ENCODE measurements at places on chromosomes 7 and 10. TPM values are rescaled to one million over a fixed set of nuclear protein-coding genes. Genes with fewer than 3 reads are reported as not detected.
A peak's percentile ranks its signal among the peaks of the same experiment; 100 is the strongest.

DNA sequence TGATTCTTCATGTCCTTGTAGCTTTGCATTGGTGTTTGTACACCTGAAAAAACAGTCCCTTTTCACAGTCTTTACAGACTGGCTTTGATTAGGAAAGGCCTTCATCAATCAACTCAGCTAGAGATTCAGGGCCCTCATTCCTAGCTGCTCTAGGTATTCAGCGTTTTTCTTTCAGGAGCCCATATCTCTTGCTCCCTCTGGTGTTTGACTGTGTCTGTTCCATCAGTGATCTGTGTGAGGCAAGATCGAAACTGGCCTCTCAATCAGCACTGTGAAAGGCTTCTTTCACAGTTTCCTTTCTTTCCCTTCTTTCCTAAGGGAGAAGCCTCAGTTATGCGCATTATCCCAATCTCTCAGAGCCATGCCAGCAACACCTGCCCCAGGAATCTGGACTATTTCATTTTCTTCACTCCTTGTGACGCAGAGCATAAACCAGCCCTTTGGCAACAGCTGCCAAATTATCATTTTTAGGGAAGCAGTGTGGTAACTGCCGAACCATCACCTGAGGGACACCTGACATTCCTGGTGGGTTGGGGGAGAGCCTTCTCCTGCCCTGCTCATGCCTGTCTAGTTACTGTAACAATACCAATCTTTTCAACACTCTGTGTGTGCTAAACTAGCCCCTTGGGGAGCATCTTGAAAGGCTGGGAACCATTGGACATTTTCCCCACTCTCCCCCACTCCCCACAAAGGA is 75.7 kb upstream of the CCDC71L start:
- no peak for DNase-seq

DNA sequence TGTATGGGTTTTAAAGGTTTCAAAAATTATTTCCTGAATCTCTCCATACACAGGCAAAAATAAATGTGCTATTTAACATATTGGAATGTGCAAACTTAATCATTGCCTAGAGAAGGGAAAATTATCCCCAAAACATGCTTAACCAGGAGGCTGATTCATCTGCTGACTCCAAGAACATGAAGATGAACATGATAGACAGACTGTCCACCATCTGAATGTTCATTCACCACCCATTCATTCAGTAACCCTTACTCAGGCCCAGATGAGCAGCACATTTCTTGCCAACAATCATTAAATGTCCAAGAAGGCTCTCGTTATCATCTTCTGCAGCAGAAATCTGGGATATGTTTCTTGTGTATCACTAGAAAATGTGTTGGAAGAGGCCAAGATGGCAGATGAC is 110.6 kb downstream of the PPP1R9A start:
- DNase-seq, result no peak

Gene SPOCK2
- 7.8 TPM for total RNA-seq

GRCh38 chr7:22635349-22635748 is 91.7 kb upstream of the IL6 start:
- no peak for DNase-seq

DNA sequence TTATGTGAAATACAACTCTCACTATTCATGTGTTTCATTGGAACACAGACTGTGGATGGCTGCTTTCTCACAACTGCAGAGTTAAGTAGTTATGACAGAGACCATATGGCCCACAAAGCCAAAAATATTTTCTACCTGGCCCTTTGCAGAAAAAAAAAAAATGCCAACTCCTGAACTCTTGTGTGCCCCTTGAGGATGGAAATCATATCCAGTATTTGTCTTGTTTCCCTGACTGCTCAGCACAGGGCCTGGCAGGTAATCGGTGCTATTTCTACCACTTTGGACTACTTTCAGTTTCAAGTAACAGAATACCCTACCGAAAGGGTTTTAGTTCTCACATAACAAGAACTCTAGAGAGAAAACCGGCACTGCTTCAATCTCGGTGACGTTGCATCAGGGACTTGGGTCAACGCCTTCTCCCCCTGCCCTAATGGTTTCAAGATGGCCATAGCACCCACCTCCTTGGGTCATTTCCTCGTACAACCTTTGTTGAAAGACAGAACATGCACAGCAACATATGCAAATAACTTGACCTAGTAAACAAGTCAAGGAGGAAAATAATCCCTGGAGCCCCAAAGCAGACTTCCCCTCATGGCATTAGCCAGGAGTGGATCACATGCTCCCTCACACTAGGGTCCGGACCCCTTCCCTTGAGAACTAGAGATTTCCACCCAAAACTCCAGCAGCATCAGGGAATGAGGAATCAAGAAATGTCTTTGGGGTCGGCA is 11.8 kb upstream of the GPNMB start:
- DNase-seq, result no peak

DNA sequence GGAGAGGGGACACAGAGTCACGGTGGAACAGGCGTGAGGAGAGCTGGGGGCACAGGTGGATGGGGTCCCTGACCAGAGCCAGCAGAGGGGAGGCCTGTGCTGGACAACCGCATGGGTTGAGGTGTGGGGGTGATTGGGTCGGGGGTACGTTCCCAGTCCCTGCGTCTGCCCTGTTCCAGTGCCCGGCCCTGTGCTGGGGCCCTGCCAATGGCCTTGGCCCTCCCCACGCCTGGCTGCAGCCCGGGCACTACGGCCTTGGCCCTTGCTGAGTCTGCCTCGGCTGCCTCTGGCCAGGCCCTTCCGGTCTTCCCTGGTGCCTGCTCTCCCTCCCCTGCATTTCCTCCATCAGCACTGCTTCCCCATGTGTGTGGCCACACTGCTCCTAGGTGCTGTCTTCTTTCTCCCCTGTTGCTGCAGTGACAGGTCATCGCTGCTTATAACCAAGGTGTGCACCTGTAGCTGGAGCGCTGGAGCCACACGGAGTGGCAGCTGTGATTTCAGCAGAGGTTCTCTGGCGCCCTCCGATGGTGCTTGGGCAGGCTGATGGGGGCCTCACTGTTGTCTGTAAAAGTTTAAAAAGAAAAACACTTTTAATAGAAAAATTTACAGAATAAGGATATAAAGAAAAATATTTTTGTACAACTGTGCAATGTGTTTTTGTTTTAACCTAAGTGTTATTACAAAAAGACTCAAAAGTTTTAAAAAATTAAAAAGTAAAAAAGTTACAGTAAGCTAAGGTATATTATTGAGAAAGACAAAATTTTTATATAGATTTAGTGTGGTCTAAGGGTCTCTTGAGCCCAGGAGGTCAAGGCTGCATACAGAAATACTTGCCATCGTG is 45.2 kb upstream of the BHLHA15 start:
- DNase-seq, result peak; percentile 78

DNA sequence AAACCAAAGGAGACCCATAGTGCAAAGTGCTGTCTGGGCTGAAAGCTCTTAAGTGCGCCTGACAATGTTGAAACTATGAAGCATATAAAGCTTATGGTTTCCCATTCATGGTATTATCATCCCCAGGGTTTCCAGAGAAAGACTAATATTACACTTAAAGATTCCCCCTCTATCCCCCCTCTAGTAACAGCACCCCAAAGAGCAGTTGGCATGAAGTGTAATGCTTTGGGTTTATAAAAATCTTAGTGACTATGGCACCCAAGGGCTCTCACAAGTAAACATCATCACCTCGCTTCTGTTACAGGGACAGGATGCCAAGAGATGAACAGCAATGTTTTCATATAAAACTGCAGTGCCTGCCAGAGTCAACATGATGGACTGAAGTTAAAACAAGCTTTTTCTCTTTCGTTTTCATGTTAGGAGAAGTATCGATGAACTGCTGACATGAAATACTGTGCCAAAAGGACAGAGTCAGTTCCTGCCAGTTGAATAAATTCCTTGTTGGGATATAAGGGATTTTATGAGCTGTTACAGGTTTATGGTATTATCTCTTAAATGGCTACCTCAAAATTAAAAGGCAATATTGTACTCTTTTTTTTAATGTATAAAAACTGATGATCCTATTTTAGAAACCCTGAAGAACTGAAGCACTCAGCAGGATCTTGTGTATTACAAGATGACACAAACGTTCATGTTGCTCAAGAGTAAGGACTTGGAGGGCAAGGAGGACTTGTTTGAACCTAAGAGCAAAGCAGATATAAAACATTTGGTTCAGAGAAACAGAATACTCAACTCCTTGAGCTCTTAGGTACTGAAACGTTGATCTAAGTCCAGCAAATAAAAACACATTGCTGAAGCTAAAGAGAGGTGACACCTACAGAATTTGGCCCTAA is 203.7 kb upstream of the IMMP2L start:
- no peak for DNase-seq

DNA sequence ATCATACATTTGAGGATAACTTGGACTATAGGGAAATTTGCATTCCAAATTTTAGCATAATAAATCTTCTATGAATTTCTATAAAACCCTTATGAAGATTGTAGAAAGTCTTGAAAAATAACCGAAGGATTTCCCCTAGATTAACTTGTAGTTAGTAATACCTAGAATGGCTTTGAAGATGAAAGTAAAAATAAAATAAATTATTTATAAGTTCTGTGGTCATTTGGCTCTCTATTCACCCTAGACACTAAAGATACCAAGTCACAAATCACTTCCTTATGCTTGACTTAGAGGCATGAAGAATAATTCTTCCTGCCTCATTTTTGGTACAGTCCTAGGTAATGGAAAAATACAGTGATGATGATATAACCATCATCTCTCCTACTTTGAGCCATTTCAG is 79.3 kb downstream of the CSTF2T start:
- DNase-seq, result no peak

GRCh38 chr7:23597094-23598091 is at the start of gene CCDC126:
Gene CCDC126 (plus strand): TSS chr7:23597382. CDS start chr7:23611316, 13,934 bp downstream.
- peak; percentile 97 for DNase-seq

- no peak for DNase-seq
Observed at GRCh38 chr7:91850455-91850854, 30.0 kb downstream of the MTERF1 start.

Gene MYH16
- total RNA-seq, result not detected

DNA sequence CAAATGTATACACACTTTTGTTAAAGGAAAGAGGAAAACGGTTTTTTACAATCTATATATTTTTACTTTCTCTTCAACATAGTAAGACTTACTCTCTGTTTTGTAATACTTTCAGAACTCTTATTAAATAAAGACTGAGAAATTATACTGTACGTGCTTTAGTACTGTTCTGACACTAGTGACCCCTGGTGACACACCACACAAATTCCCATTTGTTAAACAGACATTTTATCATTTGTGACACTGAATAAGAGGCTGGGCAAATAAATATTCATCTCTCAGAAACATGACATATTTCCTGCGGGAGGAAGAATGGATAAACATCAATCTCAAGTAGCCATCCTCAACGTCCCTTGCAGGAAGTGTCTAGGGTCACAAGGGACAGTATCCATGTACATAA is 68.9 kb upstream of the ZNF33B start:
- DNase-seq, result no peak

- DNase-seq, result peak; percentile 63
Observed at GRCh38 chr7:100369105-100369504, 4.2 kb upstream of the PILRA start.

GRCh38 chr10:69107699-69108098 is 16.3 kb upstream of the VPS26A start:
- no peak for DNase-seq

GRCh38 chr10:24822590-24822989 is 98.9 kb upstream of the ARHGAP21 start:
- DNase-seq, result no peak

Gene CFAP69
- total RNA-seq, result 5.4 TPM

Gene TSPAN12
- total RNA-seq, result 63.7 TPM

DNA sequence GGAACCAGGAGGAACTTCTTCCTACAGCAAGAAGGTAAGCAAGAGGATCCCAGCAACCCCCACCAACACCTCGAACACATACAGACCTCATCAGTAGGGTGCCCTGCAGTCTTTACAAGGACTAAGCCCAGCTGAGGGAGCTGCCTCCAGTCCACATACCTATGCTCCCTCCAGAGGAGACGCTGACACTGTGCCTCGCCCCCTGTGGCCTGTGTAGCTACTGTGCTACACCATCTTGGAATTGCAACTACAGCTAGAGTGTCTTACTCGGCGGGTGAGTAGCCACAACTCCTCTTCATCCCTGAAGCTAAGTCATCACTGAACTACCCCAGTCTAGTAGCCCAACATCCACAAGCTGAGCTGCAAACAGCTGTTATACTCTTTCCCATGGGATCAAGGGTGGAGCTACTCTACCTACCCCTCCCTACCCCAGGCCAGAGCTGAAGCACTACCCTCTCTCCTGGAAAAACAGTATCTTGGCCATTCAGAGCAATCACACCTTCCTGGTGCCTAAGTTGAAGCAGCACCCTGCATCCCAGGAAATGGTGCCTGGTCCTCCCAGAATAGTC is 42.2 kb upstream of the CAMK2B start:
- DNase-seq, result no peak

GRCh38 chr7:1703441-1703840 is 33.4 kb downstream of the ELFN1 start:
- DNase-seq, result no peak

DNA sequence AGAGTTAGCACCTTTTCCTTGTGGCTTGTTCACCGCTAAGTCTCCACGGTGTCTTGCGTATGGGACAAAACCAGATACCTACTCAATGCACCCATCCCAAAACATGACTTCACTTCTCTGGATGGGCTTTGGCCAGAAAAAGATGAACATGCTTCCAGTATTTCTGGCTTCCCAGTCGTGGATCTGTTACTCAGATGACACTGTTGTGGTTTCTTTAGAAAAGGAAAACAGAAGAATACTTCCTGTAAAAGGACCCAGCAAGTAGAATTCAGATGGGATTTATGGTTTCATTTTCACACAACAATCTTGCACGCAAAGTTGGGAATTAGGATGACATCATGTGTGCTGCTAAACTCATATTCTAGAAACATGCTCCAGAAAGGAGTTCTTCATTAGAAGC is 216.7 kb downstream of the ADAM12 start:
- no peak for DNase-seq

Gene UTF1
- not detected for total RNA-seq

GRCh38 chr7:18536486-18536885 is 40.9 kb downstream of the HDAC9 start:
- no peak for DNase-seq

Gene SYNPO2L
- total RNA-seq, result 210 TPM

DNA sequence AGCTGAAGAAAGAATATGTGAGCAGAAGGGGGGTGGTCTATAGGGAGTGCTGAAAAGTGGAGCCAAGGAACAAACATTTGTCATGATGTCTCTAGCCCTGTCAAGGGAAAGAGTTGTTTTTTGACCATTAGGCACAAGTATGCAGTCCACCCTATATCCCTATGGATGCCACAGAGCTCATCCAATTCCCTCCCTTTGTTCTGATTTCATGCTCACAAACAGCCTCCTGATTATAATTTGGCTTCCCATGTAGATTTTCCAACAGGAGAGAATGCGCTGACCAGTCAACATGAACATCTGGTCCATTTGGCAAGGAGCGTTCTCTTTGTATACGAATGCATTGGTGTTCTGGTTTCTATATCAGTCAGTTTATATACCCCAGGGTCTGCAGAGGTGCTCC is 12.1 kb upstream of the CEP41 start:
- no peak for DNase-seq

DNA sequence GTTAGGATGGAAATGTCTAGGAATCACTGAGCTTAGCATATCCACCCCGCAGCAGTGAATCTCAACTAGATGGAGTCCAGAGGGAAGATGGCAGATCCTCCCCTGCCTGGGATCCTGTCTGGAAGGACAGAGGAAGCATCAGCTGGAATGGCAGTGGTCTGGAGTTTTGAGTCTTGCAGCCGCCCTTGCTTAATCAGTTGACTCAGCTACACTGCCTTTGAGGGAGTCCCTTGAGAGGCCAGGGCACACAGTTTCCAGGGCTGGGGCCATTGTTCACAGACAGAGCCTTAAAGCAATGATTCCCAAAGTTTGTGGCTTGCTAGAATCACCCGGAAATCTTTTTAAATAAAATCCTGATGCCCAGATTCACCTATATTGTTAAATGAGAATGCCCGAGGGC is 128.1 kb downstream of the NT5C2 start:
- no peak for DNase-seq

Gene STEAP1B
- 0.40 TPM for total RNA-seq
